ENCODE measurements at places on chromosomes 12 and 14.

GRCh38 chr14:34300882-34301734 lies 160.9 kb downstream of the SPTSSA start:
- peak; percentile 35 for DNase-seq

GRCh38 chr12:128783129-128783574 lies 40.6 kb downstream of the SLC15A4 start:
- DNase-seq, result no peak

- no peak for DNase-seq
These were observed 2.8 kb upstream of the DCN start for GRCh38 chr12:91185421-91185820.

GRCh38 chr14:42334931-42335330 lies 728.3 kb downstream of the LRFN5 start:
- no peak for DNase-seq

GRCh38 chr14:48023881-48024280 lies 348.5 kb upstream of the MDGA2 start:
- DNase-seq, result no peak

- no peak for DNase-seq
These were observed 566.1 kb downstream of the BCL11B start for GRCh38 chr14:98705871-98706300.

DNA sequence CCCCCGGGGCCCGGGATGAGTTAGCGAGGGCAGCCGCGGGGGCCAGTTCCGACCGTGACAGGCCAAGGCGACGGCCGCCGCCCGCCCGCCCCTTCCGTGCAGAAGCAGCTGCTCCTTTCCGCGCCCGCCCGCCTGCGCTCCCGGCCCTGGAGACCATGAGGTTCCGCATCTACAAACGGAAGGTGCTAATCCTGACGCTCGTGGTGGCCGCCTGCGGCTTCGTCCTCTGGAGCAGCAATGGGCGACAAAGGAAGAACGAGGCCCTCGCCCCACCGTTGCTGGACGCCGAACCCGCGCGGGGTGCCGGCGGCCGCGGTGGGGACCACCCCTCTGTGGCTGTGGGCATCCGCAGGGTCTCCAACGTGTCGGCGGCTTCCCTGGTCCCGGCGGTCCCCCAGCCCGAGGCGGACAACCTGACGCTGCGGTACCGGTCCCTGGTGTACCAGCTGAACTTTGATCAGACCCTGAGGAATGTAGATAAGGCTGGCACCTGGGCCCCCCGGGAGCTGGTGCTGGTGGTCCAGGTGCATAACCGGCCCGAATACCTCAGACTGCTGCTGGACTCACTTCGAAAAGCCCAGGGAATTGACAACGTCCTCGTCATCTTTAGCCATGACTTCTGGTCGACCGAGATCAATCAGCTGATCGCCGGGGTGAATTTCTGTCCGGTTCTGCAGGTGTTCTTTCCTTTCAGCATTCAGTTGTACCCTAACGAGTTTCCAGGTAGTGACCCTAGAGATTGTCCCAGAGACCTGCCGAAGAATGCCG lies 699 bp downstream of the MGAT2 start:
- DNase-seq, result peak; percentile 67

- no peak for DNase-seq
These were observed 71.5 kb upstream of the MDM1 start for GRCh38 chr12:68403711-68404110.

DNA sequence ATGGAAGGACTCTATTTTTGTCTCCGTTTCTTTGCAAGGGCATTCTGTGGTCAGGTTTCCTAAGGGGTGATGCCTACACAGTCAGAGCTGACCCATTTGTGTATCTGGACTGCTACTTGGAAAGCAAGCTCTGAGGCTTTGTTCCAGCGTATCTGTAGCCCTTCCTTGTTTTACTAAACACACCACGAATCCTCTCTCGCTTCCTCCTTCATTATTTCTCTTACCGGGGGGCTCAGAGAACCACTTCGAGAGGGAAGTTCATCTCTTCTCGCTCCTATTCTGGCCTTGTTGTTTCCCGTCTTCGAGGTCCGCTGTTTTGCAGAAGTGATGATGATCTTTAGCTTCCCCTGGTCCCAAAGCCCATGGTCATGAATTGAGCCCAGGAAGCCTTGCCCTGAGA lies 164.7 kb downstream of the SSPN start:
- DNase-seq, result no peak

GRCh38 chr12:12405882-12406281 lies 49.0 kb downstream of the BORCS5 start:
- DNase-seq, result no peak

DNA sequence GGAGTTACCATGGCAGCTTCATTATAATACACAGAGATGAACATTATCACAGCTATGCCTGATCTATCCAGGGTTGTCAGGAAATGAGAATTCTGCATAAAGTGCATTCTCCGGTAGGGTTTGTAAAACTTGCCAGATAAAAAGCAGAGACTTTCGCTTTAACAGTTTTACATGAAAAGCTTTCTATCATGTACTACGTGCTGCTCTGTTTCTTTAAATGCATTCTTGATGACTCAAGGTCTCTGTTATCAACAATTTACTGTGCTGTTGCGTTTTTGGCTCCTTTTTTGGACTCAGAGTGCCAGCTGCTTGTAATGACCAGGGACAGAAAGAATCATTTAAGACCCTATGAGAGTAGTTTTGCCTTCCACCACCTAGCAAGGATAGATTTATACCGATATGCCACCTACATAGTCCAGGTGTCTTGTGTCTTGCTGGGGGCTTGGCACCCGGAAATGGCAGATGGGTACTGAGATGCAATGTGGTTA lies 371.2 kb downstream of the BTG1 start:
- DNase-seq, result no peak

DNA sequence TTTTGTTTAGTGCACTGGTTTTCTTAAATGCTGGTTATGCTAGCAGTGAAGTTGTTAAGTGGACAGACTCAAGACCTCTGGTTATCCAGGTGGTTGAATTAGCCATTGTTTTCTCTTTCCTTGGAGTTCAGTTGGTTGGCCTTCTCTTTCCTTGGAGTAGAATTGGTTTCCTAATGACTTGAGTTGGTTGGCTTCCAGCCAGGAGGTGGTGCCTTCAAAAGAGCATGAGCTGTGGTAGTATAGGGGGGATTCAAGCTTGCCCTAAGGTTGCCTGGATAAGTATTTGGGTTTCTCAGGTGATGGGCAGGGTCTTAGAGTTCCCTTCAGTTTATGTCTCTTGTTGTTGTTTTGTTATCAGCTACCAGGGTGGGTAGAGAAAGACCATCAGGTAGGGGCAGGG lies 92.5 kb downstream of the ATP23 start:
- no peak for DNase-seq

DNA sequence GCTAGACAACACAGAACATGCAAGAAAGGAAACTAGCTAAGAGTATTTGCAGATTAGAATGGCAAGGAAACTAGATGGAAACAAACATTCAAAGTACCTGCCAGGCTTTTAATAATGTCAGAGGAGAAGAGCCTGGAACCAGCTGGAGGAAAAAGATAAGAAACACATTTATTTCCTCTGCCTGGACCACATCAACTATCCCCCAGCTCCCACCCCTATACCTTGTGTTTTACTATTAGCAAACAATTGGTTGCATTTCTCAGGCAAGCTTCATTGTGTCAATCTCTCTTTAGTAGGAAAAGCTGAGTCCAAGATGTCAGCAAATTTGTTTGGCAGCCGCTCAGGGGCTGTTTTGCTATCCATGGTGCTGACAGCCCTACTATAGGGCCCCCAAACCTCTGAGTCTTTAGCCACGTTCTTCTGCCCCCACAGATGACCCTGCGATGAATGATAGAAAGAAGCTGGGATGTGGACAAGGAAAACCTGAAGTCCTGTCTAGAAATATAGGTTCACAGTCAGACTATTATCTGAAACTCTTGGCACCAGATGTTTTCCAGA lies 11.6 kb upstream of the SYNDIG1L start:
- peak; percentile 35 for DNase-seq

GRCh38 chr12:27572486-27573255 lies 48.7 kb downstream of the PPFIBP1 start:
- no peak for DNase-seq

- no peak for DNase-seq
These were observed 2.2 kb downstream of the DPF3 start for GRCh38 chr14:72891666-72892102.

DNA sequence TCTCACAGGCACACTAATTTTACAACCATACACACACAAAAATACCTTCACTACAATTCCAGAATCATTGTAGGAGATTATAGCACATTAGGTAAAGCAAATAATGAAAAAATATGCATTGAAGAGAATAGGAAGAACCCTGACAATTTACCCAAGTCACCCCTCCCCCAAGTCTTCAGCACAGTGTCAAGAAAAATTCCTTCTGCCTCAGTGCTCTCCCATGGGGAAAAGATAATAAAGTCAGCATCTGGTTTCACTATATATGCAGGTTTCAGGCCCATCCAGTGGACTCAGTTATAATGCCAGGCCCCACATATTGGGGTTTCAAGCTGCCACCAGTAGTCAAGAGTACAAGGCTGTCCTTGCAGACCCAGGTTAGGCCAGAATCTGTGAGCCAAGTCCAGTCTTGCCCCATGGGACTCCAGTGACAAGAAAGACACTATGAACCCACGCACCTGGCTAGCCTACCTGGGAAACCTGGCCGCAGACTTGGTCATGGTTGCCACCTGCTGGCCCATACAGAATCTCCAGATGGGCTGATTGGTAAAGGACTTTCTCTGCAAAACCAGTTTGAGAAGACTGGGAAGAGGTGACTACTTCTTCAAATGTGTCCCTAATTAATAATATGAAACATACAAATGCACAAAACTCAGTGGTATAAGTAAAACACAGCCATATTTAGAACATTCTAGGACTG lies 398.6 kb upstream of the FLRT2 start:
- DNase-seq, result no peak

All from nephron progenitor cell (in vitro differentiated cells).